ENCODE measurements at places on chromosomes 3 and 15.

DNA sequence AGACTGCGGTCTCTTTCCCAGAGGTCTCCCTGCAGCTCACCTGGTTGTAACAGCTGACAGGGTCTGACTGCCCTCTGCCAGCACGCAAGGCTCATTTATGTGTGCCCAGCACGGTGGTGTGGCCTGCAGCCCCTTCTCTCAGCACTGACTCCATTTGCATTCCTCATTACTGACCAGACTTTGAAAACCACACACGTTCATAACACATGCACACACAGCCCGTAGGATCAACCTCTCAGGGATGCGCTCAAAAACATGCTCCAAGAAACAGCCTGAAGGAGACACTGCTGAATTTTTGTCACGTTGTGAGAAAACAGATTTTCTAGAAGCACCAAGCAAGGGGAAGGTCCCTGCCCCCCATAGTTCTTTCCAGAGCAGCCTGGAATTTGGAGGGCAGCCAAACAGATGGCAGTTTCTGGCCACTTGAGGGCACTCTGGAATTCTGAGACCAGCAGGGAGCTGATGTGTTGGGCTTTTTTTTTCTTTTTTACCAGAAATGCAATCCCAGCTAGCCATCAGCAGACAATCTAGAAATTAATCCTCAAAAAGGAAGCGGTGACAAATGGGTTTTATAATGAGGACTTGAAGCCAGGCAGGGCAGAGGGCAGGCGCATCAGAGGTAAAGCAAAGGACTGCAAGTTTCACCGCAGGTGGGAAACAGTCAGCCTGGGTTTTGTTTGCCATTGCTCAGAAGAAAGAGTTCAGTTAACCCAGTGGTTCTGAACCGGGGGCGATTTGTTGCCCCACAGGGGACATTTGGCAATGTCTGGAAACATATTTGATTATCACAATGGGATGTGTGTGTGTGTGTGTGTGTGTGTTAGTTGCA lies 170.5 kb upstream of the PROK2 start:
- H3K4me1 ChIP-seq: peaks cover 3% of the 10 kb centered on the region
- no peak overlapping the region for H3K27ac ChIP-seq
- H3K4me3 ChIP-seq: no peak overlapping the region
- H3K27me3 ChIP-seq: peaks cover 12% of the 10 kb centered on the region
- DNase-seq: peak; percentile 38
- no peaks in the 10 kb centered on the region for H3K36me3 ChIP-seq

DNA sequence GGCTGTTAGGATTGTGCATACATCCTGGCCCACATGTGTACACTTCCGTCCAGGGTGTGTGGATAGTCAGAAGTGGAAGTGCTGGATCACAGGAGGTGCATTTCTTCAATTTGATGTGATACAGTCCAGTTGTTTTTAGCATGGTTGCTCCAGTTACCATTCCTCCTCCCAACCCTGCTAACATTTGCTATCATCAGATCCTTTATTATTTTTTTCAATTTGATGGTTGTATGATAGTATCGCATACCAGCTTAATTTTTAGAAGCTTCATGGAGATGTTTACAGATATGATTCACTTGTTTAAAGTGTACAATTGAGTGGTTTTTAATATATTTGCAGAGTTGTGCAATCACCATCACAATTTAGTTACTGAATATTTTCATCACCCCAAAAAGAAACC lies 202.7 kb downstream of the ITPR1 start:
- no peak overlapping the region for H3K4me3 ChIP-seq
- no peak overlapping the region for H3K27ac ChIP-seq
- peaks cover 2% of the 10 kb centered on the region for H3K36me3 ChIP-seq
- peaks cover 50% of the 10 kb centered on the region for H3K27me3 ChIP-seq

DNA sequence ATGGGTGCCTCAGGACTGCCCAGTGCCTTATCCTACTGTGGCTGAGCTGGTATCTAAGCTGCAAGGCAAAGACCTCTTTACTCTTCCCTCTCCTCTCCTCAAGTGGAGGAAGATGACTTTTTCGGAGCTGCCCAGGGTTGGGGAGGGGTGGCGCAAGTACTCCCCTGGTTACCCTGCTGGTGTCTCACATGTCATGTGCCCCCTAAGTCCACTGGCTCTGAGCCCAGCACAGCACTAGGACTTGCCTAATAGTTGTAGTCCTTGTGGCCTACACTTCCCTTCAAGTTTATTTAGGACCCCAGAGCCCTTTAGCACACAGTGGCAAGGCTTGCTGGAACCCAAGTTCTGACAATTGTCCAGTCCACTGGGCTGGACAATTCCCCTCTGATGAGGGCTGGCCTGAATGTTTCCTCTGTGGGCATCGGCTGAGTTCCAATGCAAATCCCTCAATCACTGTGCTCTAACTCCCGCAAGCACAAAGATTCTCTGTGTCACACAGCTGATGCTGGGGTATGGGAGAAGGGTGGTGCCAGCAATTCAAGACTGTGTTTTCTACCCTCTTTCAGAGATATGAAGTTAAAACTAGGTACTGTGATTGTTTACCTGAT lies 60.4 kb downstream of the UQCC5 start:
- no peaks in the 10 kb centered on the region for H3K4me1 ChIP-seq
- H3K36me3 ChIP-seq: peaks cover 56% of the 10 kb centered on the region
- no peak overlapping the region for H3K27ac ChIP-seq
- H3K27me3 ChIP-seq: no peaks in the 10 kb centered on the region
- DNase-seq: no peak
- H3K4me3 ChIP-seq: no peak overlapping the region

- H3K27me3 ChIP-seq: peaks cover 11% of the 10 kb centered on the region
- H3K4me3 ChIP-seq: no peak overlapping the region
Observed at GRCh38 chr3:36394176-36394575, 13.9 kb downstream of the STAC start.

DNA sequence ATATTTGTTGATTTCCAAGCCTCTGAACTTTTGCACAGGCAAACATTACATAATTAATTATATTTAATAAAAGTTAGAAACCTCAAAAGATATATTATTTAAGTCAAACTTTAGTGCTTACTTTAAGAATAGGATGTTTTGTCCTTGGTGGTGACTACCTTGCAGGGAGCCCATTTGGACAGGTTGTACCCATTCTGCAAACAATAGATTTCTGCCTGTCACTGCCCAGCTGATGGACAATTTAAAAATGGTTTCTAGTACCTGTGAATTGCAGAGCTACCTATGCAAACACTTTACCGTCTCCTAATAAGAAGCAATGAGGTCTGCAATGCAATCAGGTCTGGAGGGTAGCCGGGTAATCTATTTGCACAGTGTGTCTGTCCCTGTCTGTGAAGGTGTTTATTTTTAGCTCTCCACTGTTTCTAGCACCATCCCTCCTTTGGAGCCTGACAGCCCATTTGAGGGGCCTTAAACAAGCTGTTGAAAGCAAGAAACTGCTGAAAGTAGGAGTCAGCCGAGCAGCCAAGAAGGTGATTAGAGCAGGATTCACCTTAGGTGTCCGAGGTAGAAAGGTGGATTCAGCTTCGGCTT lies 556.2 kb upstream of the CFAP20DC start:
- no peak overlapping the region for H3K27ac ChIP-seq
- DNase-seq: no peak
- peaks cover 9% of the 10 kb centered on the region for H3K4me1 ChIP-seq
- H3K4me3 ChIP-seq: no peak overlapping the region
- peaks cover 11% of the 10 kb centered on the region for H3K27me3 ChIP-seq

GRCh38 chr3:136856665-136857064 lies 5.3 kb upstream of the NCK1 start:
- H3K27me3 ChIP-seq: no peaks in the 10 kb centered on the region
- peaks cover 12% of the 10 kb centered on the region for H3K36me3 ChIP-seq

DNA sequence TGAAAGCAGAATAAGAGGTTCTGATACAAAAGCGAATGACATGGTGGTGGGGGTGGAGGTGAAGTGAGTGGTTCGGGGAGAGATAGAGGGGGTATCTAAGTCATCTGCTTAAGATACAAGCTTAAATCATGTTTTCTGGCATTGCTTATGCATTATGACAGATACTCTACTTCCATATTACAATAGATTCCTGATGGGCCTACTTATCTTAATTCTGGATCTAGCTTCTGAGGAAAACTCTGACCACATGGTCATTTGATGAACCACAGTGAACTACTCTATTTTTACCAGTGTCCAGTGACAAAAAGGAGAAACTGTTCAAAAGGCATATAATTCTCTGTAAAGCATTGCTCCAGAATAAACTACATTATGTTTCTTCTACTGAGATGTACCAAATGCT lies 673.7 kb upstream of the CCDC54 start:
- H3K36me3 ChIP-seq: no peaks in the 10 kb centered on the region
- H3K4me3 ChIP-seq: no peak overlapping the region
- no peak for DNase-seq
- peaks cover 15% of the 10 kb centered on the region for H3K4me1 ChIP-seq
- no peaks in the 10 kb centered on the region for H3K27me3 ChIP-seq
- H3K27ac ChIP-seq: no peak overlapping the region

DNA sequence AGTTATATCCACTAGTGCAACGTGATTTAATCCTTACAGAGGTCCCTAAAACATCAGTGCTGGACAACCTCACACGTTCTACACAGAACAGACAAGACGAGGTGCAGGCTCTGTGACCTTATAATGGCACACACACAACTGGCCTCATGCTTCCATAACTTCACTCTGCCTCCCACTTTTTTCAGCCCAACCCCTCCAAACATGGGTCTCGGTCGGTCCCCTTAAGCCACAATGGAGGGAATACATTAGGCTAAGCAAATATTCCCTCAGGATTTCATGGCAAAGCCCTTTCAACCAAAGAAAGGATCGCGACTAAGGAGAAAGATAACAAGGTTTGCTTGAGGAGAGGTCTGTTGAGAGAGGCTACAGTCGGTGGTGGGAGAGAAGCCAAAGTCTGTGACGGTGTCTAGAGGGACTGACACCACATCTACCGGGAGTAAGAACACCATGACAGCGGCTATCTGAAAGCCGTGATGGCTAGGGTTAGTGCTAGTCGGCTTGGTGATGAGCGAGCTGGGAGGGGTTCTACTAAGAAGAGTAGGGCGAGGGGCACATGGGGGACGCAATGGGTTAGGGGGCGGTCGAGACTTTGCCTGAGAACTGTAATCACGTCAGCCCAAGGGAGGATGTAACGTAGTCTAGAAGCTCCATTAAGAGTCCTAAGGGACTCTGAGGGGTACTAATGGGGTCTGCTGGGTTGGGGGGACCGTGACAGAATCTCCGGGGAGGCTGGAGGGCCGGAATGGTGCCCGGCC lies 1.0 kb downstream of the MYO9A start:
- H3K27me3 ChIP-seq: peaks cover 34% of the 10 kb centered on the region
- H3K4me1 ChIP-seq: peaks cover 32% of the 10 kb centered on the region
- no peak for DNase-seq
- H3K27ac ChIP-seq: peak overlapping the region; percentile 85

- H3K27me3 ChIP-seq: no peaks in the 10 kb centered on the region
- H3K27ac ChIP-seq: peak overlapping the region; percentile 89
- DNase-seq: no peak
Observed at GRCh38 chr3:44476181-44476611, 1.3 kb downstream of the ZNF445 start.
